G401 (cell line): ENCODE measurements at places on chromosomes 16 and 17. TPM values are rescaled to one million over a fixed set of nuclear protein-coding genes. Genes with fewer than 3 reads are reported as not detected.

GRCh38 chr17:11353601-11354000, 112.6 kb downstream of the SHISA6 start:
- DNase-seq: no peak

GRCh38 chr16:65200857-65201256, 79.0 kb upstream of the CDH11 start:
- no peak for DNase-seq

GRCh38 chr17:78925234-78925633, at the start of gene TIMP2:
TSS of gene TIMP2 (minus strand) at chr17:78925387. CDS start at chr17:78925088, 299 bp downstream.
- DNase-seq: peak; percentile 60

- DNase-seq: no peak
Observed at GRCh38 chr17:57908278-57908677, 46.9 kb downstream of the CUEDC1 start.

GRCh38 chr16:55901566-55902217, 26.5 kb upstream of the CES5A start:
- DNase-seq: no peak

The WIPF2 gene
- total RNA-seq: 4.6 and 9.7 TPM in 2 replicates

The MYCBPAP gene
- 0.58 and 1.7 TPM in 2 replicates for total RNA-seq
